ENCODE measurements at places on chromosomes 16 and 17.

- DNase-seq, result peak; percentile 42
Observed at GRCh38 chr17:83083368-83084201, 4.2 kb downstream of the METRNL start.

GRCh38 chr16:330741-331140 is 21.8 kb downstream of the AXIN1 start:
- DNase-seq, result no peak

GRCh38 chr16:48617711-48618148 is 7.8 kb upstream of the N4BP1 start:
- no peak for DNase-seq

DNA sequence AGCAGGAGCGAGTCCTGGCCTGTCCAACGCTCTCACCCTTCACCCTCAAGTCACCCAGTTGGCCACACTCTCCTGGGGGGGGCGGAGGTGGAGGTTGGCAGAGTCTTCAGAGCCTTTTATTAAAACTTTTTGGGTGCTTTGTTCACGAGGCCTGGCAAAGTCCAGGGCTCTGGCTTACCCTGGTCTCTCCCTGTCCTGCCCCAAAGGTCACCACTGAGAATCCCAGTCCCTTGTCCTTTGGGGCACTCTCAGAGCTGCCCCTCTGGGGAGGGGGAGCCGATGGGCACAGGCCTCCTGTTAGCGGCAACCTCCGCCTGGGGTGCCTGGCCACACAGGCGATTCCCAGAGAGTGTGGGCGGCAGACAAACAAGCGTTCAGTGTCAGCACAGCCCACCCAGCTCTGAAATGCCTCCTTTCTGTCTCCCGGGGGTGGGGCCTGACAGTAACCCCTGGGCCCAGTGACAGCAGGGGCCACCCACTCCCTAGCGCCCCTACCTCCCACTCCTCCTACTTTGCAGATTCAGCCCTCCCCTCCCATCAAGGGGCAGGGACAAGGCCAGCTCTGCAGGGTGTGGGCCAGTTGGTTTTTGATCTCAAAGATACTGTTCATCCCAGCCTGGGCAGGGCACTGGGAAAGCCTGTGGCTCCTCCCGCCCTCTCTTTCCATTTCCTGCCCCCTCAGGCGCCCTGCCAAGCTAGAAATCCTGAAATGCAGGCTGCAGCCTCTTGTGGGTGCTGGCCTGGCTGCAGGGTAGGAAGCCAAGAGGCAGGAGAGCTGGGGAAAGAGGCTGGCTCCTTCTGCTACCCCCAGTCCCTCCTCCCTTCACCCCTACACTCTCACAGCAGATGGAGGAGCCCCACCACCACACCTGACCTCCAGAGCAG is 36.6 kb upstream of the EMP2 start:
- DNase-seq, result no peak

- no peak for DNase-seq
Observed at GRCh38 chr17:72723711-72724110, 368.8 kb downstream of the SLC39A11 start.

DNA sequence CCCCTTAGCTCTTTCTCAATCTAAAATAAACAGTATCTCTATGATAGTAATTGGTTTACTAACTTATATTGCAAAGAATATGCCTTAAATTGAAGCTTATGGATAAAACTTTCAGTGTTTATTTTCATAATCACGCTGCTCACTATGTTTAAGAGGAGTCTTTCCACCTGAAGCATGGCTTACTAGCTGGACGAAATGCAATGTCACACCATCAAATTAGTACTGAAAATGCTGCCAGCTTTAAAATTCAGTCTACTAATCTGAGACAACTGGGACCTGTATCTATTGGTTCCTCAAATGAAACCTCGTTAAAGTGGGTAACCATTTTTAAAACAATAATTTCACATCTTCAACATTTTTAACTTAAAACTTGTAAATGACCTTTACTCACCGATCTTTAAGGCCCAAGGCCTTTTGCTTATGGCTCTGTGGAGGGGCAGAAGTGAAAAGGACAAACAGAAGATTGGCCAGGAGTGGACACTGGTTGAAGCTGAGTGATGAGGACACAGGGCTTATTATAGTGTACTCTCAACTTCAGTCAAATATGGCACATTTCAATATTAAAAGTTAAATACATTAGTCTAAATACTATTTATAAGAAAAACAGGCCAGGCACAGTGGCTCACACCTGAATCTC is 212.8 kb upstream of the WSB1 start:
- no peak for DNase-seq

DNA sequence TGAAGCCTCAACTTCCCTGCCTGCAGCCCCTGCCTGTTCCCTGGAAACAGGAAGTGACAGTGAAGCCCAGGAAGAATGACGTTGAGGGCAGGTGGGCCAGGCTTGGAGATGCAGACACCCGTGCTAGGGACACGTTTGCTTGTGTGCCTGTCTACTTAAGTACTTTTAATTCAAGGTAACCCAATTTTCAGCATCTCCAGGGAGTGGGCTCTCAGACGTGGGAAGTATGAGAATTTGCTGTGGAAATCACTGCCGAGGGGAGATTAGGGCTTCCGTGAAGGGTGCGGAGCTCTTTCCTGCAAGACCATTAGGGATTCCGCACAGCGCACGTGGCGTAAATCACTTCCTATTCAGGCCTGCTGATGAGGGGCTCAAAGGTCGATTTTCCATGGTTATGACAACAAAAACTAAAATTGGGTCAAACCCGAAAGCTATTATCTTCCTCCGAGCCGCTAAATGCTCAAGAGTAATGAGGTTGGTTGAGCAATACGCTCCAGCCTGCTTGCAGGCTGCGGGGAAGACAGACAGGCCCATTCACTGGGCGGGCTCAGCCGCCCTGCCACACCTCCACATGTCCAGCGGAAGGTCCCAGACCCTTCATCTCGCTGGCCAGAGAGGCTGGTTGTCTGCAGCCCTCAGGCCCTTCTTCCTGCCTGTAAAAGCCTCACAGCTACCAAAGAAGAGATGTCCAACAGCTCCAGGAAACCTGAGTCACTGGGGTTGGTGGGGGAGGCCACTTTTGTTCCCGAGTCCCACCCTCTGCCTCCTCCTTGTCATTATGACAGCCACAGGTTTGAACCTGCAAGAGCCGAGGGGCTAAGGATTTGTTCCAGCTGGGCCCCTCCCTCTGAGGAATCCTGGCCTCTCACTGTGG is 109.9 kb downstream of the RBFOX3 start:
- DNase-seq, result no peak

- DNase-seq, result no peak
Observed at GRCh38 chr17:49901460-49902331, 53.8 kb upstream of the TAC4 start.

GRCh38 chr16:2883458-2883908 is 468 bp downstream of the FLYWCH2 start:
- no peak for DNase-seq

GRCh38 chr17:32021615-32021955 is 14.4 kb downstream of the LRRC37B start:
- no peak for DNase-seq

DNA sequence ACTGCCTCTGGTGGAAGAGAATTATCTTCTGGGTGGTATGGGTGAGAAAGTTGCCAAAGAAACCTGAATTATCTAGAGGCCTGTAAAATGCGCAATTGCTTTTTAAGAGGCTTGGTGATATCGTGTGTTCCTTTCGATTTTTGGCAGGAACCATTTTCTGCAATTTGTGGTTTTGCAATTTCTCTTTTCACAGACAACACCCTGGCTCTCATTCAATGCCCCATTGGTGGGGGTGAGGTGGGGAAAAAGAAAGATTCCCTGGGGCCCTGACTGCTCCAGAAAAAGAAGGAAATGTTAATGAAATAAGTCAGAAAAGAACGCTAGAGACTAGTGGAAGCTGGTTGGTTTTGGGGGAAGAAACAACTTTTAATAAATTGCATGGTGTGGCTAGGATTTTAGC is 77.4 kb downstream of the ANKFN1 start:
- no peak for DNase-seq

DNA sequence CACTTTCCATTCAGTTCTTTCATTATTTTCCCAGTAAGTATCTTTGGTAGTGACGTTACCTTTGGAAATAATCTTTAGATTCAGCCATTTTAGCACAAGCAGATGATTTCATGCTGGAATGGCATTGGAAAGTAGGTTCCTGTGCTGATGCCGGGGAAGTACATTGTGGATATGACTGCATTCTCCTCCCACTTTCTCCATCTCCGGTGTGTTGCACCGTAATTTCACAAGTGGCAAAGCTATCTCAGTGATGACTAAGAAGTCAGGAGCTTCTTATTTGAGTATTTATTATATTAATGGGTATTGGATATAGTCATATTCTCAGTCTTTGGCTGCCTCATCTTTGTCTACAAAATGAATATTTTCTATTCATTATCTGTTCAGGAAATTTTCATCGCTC is 69.8 kb downstream of the MRTFB start:
- DNase-seq, result no peak

- DNase-seq, result no peak
Observed at GRCh38 chr16:77306075-77306474, 106.9 kb downstream of the SYCE1L start.

- no peak for DNase-seq
Observed at GRCh38 chr16:12386192-12386591, 409.7 kb downstream of the SNX29 start.

DNA sequence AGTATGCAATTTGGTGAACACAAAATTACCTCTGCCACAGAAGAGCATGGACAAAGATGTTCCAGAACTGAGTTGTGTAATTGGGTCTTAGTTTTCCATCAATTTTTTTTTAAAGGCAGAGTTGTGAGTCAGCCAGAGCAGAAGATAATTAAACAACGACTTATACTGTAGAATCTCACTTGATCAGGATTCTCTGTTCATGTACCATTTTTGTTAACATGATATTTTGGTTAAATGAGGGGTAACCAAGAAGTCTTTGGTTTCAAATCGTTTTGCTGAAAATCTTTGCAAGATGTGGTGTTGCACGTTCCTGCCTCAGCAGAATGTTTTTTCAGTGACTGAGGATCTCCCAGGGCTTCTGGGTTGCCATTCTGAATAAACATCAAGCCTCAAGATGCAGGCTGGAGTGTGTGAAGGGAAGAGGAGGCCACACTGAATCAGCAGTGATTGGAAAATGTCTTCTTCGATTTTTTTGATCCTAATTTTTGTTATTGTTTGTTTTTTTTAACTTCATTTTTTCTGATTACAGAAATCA is 232.6 kb upstream of the IRX3 start:
- no peak for DNase-seq

DNA sequence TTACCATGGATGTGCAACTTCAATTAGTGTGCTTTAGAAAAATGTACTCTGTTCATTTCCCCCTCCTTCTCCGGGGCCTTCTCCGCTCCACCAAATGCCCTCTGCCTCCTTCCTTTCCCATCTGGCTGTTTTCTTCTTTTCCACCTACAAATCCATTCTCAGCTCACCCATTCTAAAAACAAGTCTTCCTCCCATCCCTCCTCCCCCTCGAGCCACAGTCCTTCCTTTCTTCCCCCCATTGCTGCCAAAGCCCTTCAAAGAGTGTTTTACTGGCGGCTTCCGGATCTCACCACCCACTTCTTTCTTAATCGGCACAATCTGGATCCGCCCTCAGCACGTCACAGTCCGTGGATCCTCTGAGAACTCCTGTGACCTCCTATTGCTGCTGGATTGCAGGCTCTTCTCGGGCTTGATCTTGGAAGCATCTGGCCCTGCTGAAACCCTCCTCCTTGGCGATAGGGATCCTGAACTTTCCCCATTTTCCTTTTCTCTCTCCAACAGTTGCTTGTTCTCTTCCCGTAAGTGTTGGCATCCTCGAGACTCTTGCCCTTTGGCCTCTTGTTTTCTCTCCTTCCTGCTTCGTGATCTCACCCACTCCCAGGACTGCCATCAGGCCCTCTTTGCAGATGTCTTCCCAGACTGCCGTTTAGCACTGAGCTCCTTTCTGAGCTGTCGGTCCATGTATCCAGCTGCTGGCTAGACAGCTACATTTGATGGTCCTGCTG is 36.0 kb upstream of the FBXO47 start:
- peak; percentile 67 for DNase-seq

- DNase-seq, result no peak
Observed at GRCh38 chr17:74118504-74118903, 85.0 kb upstream of the RPL38 start.

- DNase-seq, result no peak
Observed at GRCh38 chr17:46916211-46916610, 6.7 kb upstream of the GOSR2 start.

- no peak for DNase-seq
Observed at GRCh38 chr17:17818088-17818526, 18.7 kb downstream of the SREBF1 start.

DNA sequence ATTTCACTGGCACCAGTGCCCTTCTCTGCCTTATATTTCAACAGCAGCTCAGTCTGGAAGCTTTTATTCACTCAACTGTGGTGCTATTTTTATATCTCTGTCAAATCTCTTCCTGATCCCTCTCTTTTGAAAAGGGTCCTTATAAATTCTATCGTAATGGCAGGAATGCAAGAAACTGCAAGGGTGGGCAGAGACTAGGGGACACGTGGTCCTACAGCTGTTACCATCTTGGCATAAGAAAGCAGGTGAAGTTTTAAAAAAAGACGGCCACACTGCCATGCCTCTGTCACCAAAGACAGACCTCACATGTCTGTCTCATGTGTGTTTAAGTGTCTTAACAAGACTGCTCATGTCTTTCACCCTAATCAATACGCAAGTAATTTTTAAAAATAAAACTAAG is 368.4 kb upstream of the CDH11 start:
- DNase-seq, result no peak

GRCh38 chr17:51200295-51200694 is 34.1 kb downstream of the NME2 start:
- peak; percentile 27 for DNase-seq

Measured in CD4-positive, alpha-beta memory T cell (primary cell).